Astrocyte of the spinal cord (primary cell): ENCODE measurements at places on chromosomes 3 and 15.

DNA sequence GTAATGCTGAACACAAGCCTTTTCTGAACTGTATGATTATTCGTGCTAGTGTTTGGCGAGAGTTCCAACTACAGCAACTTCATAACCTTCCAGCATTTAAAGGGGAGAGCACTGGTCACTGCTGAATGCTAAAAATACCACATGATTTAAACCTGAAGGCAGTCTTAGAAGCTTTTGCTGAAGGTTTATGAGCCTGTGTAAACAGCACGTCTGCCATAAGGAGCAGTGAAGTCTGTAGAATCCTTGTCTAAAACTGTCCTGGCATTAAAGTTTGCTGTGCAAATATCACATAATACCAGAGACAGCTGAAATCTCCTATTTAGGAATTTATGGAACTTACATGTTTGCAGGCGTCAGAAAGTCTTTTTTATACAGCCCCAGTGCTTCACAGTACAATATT lies 5.9 kb downstream of the SATB1 start:
- no peak for DNase-seq

- no peak for DNase-seq
These were observed 33.3 kb downstream of the LEO1 start for GRCh38 chr15:51938286-51938685.

DNA sequence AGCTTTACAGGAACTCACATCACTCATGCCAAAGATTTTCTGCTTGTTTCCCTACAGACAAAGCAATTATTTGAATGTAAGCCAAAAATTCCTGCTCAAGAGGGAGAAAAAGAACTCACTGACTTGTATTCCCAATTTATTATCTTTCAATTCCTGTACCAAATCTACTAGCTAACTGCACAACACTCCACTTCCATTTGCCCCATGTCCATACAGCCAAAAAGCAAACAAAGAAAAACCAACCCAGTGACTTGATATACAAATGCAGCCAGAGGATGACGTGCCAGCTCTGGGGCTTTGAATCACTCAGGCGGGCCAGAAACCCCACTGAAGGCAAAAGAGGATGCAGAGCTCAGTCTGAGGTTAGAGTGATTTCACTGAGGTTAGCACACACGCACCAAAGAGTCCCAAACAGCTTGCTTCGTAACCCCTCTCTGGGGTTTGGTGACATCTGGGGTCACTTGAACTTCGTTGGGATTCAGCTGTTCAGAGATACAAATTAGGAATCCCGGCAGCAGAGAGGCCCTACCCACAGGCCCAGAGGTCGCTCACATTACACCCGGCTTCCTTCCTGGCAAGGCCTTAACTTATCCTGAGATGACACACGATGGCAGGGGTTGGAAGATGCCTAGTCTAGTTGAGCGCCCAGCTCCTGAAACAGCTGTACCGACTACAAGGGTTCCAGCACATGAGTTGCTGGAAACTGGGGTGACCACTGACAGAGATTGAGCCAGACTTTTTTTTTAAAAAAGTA lies 1.6 kb downstream of the RFTN1 start:
- peak; percentile 89 for DNase-seq

- DNase-seq, result no peak
These were observed 115.8 kb upstream of the IGSF10 start for GRCh38 chr3:151576511-151577137.

GRCh38 chr15:62306851-62307504 lies 141.9 kb upstream of the C2CD4B start:
- DNase-seq, result peak; percentile 75
